ENCODE measurements at places on chromosomes 7 and 10.

DNA sequence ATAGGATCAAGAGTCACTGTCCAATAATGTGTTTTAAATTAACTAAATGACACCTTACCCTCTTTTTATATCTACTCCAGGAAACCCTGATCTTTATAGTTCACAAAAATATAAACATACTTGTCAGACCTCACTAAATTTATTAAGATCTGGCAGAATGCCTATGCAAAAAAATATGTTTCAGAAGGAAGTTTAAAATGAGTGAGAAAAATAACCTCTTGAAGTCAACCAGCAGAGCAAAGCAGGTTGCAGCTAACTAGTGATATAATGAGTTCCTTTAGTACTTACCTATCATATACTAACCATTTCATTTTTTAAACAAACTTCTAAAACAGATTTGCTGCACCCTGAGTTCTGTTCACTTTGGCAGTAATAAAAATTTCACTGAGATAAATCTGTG is 14.0 kb upstream of the HGF start:
- DNase-seq: no peak
- H3K27me3 ChIP-seq: no peaks in the 10 kb centered on the region
- H3K4me1 ChIP-seq: no peaks in the 10 kb centered on the region
- H3K36me3 ChIP-seq: no peaks in the 10 kb centered on the region
- no peak overlapping the region for H3K27ac ChIP-seq
- H3K4me3 ChIP-seq: no peak overlapping the region

- H3K4me3 ChIP-seq: no peak overlapping the region
- peaks cover 26% of the 10 kb centered on the region for H3K4me1 ChIP-seq
- H3K27ac ChIP-seq: no peak overlapping the region
- peaks cover 85% of the 10 kb centered on the region for H3K27me3 ChIP-seq
Observed at GRCh38 chr10:133329491-133330202, 7.0 kb downstream of the CALY start.

GRCh38 chr7:145698526-145699262 is 417.9 kb upstream of the CNTNAP2 start:
- no peak for DNase-seq
- H3K27ac ChIP-seq: no peak overlapping the region
- no peaks in the 10 kb centered on the region for H3K4me1 ChIP-seq
- no peak overlapping the region for H3K4me3 ChIP-seq
- no peaks in the 10 kb centered on the region for H3K27me3 ChIP-seq

GRCh38 chr10:76036111-76036940 is 604.9 kb downstream of the LRMDA start:
- no peaks in the 10 kb centered on the region for H3K36me3 ChIP-seq
- peaks cover 4% of the 10 kb centered on the region for H3K27me3 ChIP-seq
- H3K27ac ChIP-seq: no peak overlapping the region
- H3K4me3 ChIP-seq: no peak overlapping the region

DNA sequence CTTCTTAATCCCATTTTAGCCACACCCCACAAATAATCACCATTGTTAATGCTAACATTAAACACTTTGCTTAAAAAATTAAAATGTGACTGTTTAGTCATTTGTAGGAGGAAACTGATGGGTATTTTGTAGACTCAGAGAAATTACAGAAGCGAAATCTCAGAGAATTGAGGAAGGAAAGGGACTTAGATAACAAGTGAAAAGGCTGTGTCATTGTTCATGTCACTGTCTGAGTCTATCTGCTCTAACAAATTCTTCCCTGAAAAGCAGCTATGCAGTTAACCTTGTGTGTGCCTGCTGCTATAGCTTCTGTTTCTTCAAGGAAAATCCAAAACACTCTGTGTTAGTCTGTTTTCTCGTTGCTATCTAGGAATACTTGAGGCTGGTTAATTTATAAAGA is 40.9 kb upstream of the PLXDC2 start:
- no peak overlapping the region for H3K4me3 ChIP-seq
- peak; percentile 39 for DNase-seq
- no peaks in the 10 kb centered on the region for H3K4me1 ChIP-seq
- no peak overlapping the region for H3K27ac ChIP-seq
- no peaks in the 10 kb centered on the region for H3K27me3 ChIP-seq
- H3K36me3 ChIP-seq: no peaks in the 10 kb centered on the region

DNA sequence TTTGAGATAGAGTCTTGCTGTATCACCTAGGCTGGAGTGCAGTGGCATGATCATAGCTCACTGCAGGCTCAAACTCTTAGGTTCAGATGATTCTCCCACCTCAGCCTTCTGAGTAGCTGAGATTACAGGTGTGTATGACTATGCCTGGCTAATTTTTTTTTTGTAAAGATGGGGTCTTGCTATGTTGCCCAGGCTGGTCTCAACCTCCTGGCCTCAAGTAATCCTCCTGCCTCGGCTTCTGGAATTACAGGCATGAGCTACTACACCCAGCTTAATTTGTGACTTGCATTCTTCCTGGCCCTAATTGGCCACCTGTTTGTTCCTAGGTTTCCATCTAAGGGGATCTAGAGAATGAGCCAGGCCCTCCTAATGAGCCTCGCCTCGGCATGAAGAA is 9.3 kb downstream of the ARHGAP22 start:
- H3K4me1 ChIP-seq: peaks cover 10% of the 10 kb centered on the region
- H3K4me3 ChIP-seq: no peak overlapping the region
- H3K27ac ChIP-seq: no peak overlapping the region

GRCh38 chr7:120402079-120402767 is 129.2 kb downstream of the KCND2 start:
- DNase-seq: peak; percentile 39
- no peak overlapping the region for H3K27ac ChIP-seq
- no peaks in the 10 kb centered on the region for H3K36me3 ChIP-seq
- no peaks in the 10 kb centered on the region for H3K27me3 ChIP-seq
- no peaks in the 10 kb centered on the region for H3K4me1 ChIP-seq

DNA sequence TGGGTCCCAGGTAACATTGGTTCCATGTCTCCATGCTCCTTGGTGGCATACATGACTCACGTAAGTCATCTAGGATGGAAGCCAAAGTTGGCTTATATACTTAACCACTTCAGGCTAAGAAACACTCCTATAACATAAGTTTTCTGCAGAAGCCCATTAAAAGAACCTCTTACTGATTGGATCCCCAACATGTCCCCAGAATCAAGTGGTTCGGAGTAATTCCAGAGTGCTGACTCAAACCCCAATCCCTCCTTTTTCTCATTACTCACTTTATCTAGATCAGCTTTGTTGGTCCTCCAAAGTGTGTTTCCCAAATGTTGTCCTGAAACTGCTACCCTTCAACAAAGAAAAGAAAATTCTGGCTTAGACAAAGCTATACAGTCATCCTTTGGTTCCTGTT is 10.1 kb upstream of the ATOH7 start:
- no peak overlapping the region for H3K27ac ChIP-seq
- H3K27me3 ChIP-seq: no peaks in the 10 kb centered on the region
- H3K36me3 ChIP-seq: no peaks in the 10 kb centered on the region
- DNase-seq: no peak
- H3K4me3 ChIP-seq: no peak overlapping the region

GRCh38 chr7:7202375-7202720 is 20.0 kb downstream of the C1GALT1 start:
- H3K4me1 ChIP-seq: no peaks in the 10 kb centered on the region
- no peak overlapping the region for H3K27ac ChIP-seq
- no peaks in the 10 kb centered on the region for H3K36me3 ChIP-seq
- no peak for DNase-seq
- H3K27me3 ChIP-seq: no peaks in the 10 kb centered on the region
- H3K4me3 ChIP-seq: no peak overlapping the region

DNA sequence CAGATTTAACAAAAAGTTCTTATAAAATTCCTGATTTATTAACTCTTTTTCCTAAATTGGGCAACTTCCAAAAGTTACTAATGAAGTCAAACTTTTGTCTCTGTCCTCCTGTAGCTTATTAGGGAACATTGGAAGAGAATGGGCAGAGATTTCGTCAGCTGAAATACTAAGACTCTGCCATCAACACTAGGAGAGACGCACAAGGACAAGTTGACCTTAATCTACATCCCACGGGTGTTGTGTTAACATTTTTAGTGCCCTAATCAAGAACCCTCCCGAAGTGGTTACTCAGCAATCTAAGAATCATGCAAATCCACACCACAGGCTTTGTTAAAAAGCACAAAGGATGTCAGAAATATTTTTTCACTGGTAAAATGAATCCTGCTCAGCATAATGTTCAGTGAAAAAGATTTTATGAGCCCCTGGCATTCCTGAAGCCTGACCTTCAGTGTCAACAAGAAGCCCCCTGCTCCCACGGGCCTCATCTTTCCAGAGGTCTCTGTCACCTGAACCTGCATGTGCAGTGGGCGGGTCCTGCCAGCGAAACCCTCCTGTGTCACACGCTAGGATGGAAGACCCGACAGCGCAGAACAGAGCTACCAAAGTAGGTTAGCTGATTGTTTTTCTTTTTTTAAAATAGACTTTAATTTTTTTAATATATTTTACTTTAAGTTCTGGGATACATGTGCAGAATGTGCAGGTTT is 70.6 kb upstream of the AKR1E2 start:
- no peaks in the 10 kb centered on the region for H3K36me3 ChIP-seq
- H3K27me3 ChIP-seq: no peaks in the 10 kb centered on the region
- no peak overlapping the region for H3K27ac ChIP-seq
- DNase-seq: no peak
- H3K4me1 ChIP-seq: no peaks in the 10 kb centered on the region

GRCh38 chr7:51079494-51079893 is 237.1 kb downstream of the COBL start:
- H3K4me3 ChIP-seq: no peak overlapping the region
- H3K27me3 ChIP-seq: no peaks in the 10 kb centered on the region
- no peaks in the 10 kb centered on the region for H3K36me3 ChIP-seq
- no peak for DNase-seq
- peaks cover 4% of the 10 kb centered on the region for H3K4me1 ChIP-seq

- H3K36me3 ChIP-seq: no peaks in the 10 kb centered on the region
- peak; percentile 61 for DNase-seq
- H3K4me1 ChIP-seq: no peaks in the 10 kb centered on the region
- peak overlapping the region; percentile 64 for H3K27ac ChIP-seq
- no peak overlapping the region for H3K4me3 ChIP-seq
- no peaks in the 10 kb centered on the region for H3K27me3 ChIP-seq
Observed at GRCh38 chr10:84348860-84349259, 20.5 kb downstream of the CCSER2 start.

- H3K27ac ChIP-seq: no peak overlapping the region
- H3K4me3 ChIP-seq: no peak overlapping the region
- H3K36me3 ChIP-seq: no peaks in the 10 kb centered on the region
- peaks cover 29% of the 10 kb centered on the region for H3K27me3 ChIP-seq
Observed at GRCh38 chr10:78752221-78752620, 316.5 kb upstream of the ZMIZ1 start.

DNA sequence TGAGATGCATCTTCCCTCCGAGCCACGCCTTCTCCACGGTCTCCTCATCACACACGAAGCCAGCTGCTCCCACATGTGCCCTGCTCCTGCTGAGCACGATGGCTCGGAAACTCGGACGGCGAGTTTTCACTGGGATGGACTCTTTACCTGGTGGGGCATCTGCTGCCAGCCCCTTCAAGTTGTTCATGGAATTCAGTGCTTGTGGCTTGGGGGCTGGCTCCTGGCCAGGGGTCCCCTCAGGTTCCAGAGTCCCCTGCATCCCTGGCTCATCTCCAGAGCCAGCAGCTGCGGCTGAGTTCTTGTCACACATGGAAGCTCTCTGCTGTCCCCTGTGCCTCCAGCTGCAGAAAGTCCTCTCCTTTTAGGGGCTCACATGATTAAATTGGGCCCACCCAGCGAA is 654.0 kb downstream of the SDK1 start:
- H3K27me3 ChIP-seq: no peaks in the 10 kb centered on the region
- H3K4me3 ChIP-seq: no peak overlapping the region
- DNase-seq: peak; percentile 56
- H3K27ac ChIP-seq: no peak overlapping the region
- peaks cover 22% of the 10 kb centered on the region for H3K4me1 ChIP-seq
- no peaks in the 10 kb centered on the region for H3K36me3 ChIP-seq

DNA sequence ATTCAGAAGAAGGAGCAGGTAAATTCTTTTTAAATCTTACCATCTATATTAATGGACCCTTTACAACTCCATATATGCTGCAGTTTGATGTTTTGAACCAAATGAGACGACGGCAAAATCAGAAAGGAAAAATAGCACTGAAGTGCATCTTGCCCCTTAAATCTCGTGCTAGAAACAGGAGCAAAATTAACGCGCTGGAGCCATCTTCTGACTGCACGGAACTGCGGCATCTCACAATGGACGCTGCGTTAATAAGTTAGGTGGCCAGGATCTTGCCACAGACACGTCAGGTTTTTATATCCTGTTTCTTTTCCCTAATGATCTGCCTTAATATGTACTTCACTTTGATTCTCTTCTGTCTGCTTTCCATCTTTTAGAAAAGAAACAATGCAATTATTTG is 354.5 kb downstream of the TFEC start:
- no peaks in the 10 kb centered on the region for H3K4me1 ChIP-seq
- H3K36me3 ChIP-seq: no peaks in the 10 kb centered on the region
- no peak overlapping the region for H3K4me3 ChIP-seq
- no peaks in the 10 kb centered on the region for H3K27me3 ChIP-seq

- H3K4me3 ChIP-seq: no peak overlapping the region
- no peak for DNase-seq
- H3K36me3 ChIP-seq: no peaks in the 10 kb centered on the region
- peaks cover 5% of the 10 kb centered on the region for H3K27me3 ChIP-seq
- no peak overlapping the region for H3K27ac ChIP-seq
Observed at GRCh38 chr10:113433711-113434110, 119.1 kb upstream of the HABP2 start.

GRCh38 chr7:30840141-30841024 is 69.2 kb downstream of the MINDY4 start:
- no peak overlapping the region for H3K4me3 ChIP-seq
- peaks cover 23% of the 10 kb centered on the region for H3K4me1 ChIP-seq
- no peak for DNase-seq

DNA sequence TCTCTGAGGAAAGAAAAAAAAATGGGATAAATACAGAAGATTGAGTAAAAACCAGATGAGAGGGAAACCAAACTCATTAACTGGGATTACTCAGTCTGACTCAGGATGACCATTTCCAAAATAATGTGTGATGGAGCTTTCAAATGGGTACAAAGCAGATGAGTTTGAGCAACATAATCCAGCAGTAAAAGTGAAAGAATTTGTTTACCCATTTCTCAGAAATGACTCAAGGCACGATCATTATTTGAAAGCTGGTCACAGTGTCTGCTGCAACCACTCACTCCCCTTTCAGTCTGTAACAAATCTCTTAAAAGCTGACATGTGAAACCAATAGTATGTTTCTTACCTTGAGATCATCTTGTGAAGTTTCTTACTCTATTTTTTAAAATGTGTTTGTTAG is 104.7 kb upstream of the KLF14 start:
- H3K27me3 ChIP-seq: no peaks in the 10 kb centered on the region
- H3K4me1 ChIP-seq: peaks cover 4% of the 10 kb centered on the region
- no peak overlapping the region for H3K4me3 ChIP-seq

Data from muscle of leg (tissue), 16 donors.